SHP77 treated with DMSO at 0.1 percent for 48 hours (cell line): ENCODE measurements at places on chromosomes 7 and 10.

DNA sequence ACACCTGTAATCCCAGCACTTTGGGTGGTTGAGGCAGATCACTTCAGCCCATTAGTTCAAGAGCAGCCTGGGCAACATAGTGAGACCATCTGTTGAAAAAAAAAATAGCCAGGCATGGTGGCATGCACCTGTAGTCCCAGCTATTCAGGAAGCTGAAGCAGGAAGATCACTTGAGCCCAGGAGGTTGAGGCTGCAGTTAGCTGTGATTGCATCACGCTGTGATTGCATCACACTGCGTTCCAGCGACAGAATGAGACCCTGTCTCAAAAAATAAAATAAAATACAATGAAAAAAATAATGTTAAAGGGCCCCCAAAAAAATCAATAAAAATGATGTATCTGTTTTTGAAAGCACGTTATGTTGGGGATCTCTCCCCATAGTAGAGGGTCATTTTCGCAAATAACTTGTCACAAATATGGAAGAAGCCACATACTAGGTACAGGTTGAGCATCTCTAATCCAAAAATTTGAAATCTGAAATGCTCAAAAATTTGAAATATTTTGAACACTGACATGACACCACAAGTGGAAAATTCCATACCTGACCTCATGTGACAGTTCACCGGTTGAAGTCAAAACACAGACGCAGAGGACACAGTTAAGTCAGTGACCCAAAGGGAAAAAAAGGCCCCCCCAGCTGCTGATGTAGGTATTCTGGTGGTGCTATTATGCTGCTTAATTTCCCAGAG lies 9.5 kb downstream of the CISD1 start:
- no peak for DNase-seq

GRCh38 chr7:158410720-158411119 lies 176.9 kb downstream of the PTPRN2 start:
- DNase-seq: no peak

- no peak for DNase-seq
Observed at GRCh38 chr7:46080595-46081159, 159.6 kb upstream of the IGFBP3 start.

GRCh38 chr7:74207586-74207985 lies 2.2 kb upstream of the LAT2 start:
- no peak for DNase-seq

DNA sequence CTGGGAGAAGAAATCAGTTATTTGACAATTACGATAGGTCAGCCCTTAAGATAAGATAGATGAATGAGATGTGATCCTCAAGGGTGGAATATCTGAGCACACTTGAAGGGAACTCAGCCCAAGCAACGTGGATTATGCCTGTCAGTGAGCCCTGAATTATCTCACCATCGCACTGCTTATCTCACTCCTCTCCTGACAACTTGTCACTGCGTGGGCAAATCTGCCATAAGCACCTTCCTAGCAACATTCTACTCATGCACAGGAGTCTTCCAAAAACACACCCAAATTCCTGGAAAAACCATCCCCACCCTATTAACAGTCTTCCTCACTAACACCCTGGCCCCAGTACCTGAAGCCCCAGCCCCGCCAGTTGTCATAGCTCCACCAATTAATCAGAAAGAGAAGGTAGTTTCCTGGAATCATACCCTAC lies 46.5 kb upstream of the IL6 start:
- no peak for DNase-seq

GRCh38 chr7:99371376-99371920 lies 3.1 kb upstream of the ARPC1B start:
- DNase-seq: no peak

DNA sequence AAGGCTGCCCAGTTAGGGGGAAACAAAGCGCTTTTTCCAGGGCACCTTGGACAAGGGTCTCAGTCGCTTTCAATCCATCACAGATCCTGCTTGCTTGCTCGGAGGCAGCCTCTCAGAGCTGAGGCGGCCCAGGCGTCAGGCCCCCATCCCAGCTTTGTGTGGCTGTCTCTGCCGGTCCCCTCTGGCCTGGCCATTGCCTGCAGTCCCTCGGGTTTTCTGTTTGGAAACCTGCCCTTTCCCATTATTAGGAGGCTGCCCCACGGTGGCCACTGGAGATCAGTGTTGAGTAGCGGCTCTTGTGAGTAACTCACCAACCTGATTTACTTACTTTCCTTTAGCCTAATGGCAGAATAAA lies 216.1 kb downstream of the GLRX3 start:
- no peak for DNase-seq

- DNase-seq: no peak
Observed at GRCh38 chr10:29057822-29058331, 231.0 kb upstream of the LYZL1 start.

GRCh38 chr10:75655791-75656451 lies 224.5 kb downstream of the LRMDA start:
- DNase-seq: no peak

DNA sequence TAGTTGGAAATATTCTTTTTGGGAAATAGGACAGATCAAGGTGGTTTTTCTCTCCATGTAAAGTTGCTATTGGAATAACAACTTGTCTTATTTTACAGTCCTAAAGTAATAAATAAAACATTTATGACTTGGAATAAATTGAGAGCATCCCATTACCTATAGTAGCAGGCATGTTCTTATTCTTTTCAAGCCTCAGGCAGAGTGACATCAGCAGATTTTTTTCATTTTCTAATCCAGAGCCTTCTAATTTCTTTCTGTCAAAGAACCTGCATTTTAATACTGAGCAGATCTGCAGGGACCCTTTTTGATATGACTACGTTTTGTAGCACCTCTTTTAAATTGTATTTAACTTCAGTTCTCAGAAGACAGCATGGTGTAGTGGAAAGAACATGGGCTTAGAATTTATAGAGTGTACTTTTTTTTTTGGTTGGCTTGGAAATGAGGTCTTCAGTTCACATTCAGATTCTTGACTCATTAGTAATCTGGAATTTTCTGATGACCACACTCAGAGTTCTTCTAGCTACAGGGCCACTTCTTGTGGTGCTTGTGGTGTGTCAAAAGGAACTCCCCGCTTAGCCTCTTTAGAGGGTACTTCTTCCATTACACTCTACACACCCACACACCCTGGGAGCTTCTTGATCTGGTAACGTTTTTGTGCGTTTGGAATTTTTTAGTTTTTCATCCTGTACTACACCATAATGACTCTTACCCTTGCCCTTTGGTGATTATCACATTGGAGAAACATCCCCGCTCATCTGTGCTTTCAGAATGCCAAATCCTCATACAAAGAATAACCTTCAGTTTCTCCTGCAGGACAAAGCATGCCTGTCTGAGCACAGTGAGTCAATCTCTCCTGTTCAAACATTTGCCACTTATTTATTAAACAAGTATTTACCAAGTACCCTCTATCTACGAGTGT lies 34.6 kb downstream of the AGK start:
- no peak for DNase-seq

DNA sequence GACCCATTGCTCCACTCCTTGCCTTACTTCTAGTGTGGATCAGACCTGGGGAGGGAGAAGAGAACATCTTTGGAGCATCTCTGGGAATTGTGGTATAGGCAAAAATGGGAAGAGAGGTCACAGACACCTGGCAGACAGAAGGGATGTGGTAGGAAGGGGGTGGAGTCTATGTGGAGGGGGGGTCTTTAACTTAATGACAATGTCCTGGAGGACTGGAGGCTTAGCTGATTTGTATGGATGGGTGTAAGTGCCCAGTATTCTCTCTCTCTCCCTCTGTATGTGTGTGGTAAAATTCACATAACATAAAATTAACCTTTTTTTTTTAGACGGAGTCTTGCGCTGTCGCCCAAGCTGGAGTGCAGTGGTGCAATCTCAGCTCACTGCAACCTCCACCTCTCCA lies 3.1 kb upstream of the LDB1 start:
- no peak for DNase-seq

DNA sequence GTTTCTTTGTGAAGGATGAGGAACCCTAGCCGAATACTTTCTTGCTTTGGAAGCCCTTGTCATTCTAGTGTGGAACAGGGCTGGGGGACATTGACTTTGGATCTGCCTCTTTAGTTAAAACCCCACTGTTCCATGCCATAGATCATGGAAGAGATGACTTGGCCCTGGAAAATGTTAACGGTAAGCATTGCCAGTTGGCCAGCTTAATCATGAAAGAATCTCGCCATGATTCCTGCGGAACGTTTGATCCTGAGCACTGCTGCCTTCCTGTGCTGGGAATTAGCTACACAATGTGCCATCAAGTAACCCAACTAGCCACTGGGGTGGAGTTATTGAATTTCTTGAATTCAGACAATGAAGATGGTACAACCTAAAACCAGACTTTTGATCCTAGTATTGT lies 177.6 kb upstream of the FZD8 start:
- DNase-seq: no peak

DNA sequence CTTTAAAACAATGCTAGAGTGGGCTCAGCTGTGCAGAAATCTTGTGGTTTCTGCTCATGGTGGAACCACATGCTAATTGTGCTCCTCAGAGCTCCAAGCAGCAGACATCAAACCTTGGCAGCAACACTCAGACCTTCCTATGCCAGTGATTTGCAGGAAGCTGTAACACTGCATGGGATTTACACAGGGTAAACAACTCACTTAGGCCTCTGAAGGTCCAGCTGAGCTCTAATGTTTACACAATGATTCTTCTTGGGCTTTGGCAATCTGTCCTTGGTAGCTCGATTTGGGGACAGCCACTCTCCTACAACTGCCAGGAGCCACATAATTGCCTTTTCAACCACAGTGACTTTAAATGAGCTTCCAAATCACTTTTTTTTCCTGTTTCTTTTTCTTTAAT lies 97.7 kb upstream of the PDLIM1 start:
- no peak for DNase-seq
